ENCODE measurements at places on chromosomes 5 and 9.

- DNase-seq, result no peak
Measured at GRCh38 chr9:34572628-34573027, 16.9 kb downstream of the CNTFR start.

- DNase-seq, result no peak
Measured at GRCh38 chr5:81556809-81557208, 162.9 kb upstream of the ACOT12 start.

DNA sequence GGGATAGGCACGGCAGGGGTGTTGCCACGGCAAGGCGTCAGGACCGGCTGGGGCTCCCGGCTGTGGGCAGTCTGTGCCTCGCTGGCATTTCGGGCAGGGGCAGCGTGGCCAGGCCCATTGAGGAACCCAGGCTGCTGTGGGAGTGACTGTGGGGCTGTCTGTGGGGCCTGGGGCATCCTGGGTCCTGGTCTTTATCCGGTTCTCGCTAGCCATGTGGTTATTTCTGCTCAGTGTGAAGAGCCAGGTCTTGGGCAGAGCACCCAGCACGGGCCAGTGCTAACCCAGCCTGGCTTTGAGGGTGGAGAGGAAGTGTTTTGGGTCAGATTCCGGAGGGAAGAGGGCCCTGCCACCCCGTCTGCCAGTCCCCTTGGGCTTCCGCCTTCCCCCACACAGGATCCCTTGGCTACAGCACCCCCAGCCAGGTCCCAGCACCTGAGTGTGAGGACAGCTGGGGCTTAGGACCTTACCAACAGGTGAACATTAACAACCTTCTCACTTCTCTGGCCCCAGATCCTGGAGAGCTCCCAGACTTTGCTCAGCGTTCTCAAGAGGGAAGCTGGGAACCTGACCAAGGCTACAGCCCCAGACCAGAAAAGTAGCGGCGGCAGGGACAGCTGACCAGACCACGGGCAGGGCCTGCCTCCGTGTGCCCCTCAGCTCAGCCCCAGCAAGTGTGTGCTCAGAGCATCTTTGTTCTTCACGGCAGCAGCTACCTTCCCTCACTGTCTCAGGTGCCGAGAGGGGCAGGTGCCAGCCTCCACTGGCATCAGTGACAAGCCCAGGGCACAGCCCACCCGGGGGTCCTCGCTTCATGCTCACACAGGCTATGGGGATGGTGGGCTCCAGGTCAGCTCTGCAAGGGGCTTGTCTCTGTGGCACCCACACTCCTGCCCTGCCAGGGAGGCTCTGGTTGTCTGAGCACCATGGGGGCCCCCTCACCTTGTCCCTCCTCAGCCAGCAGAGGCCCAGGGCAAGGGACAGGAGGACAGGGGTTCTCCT lies 1.1 kb downstream of the SSNA1 start:
- DNase-seq, result no peak

DNA sequence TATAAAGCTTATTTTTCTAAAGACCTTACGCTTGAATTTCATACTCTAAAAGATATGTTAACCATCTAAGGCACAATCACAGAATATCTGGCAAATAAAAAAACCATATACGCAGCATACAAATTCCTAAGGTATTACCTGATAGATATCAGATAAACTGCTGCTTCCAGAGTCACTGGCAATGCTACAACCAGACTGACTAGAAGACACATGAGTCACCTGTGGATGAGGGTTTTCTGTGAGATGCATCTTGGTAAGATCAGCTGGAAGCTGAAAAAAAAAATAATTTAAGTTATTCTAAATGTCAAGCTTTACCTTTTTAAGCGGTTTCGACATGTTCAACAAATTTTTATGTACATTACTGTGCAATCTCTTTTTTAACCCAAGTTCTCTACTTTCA lies 113.8 kb downstream of the RAPGEF6 start:
- no peak for DNase-seq

DNA sequence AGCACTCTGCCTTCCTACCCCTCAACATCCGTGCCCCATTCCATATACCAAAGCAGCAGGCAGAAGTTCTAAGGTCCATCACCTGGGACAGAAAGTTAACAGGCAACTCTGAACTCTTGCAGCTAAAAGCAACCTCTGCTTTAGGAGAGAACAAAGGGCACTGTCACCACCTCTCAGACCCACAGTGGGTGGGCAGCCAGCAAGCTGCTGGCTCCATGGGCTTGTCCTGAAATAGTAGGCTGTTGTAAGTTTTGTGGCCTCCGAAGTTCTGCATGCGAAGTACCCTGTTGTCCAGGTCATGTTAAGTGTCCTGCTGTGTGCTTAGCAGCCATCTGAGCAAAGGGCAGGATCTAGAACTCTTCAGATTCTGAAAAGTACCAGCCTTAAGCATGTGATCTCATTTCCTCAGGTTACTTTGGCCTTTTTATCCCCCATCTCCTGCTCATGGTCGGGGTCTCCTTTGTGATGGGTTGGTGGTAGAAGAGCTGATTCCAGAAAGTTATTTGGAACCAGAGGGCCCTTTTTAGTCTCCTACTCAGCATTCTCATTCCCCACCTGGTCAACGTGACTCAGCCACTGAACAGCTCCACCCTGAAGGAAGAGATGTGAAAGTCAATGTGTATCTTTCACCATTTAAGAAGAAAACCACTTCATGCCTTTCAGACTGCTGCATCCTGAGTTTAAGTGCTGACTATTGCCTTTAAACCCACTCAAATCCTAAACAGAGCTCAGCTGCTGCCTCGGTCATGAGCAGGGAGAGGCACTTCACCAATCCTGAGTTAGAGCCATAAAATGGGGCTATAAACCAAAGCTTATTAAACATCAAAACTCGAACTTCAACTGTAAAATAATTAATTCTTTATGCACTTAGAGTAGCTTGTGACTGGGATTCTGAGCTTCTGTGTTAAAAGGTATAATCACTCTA lies 121.4 kb downstream of the DPYSL3 start:
- no peak for DNase-seq

DNA sequence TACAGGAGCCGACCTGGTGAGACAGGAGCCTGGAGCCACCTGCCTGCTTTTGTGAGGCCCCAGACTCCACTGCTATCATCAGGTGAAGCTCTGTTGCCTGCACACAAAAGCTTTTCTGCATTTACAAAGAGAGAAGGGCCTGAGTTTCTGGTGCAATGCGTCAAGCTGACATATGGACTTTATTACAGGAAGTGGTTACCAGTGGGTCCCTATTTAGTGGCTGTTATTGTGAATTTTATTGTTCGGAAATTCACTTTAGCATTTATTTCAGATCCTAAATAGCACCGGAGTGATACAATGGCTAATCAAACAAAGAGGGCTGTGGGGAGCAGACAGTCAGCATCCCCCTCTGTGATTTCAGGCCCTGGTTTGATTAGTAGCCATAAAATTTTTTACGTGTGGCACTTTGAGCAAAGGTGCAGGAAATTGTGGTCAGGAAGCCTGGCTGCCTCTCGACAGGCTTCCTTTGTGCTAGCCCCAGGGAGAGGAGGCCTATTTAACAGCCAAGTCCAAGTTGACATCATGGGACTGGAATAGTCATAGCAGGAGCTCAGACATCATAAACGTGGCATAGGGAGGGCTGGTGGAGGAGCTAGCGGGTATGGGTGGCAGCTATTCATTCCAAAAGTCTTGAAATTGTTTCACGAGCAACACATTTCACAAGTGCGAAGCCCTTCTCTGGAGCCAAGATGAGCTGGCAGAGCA lies 8.4 kb downstream of the TGFBI start:
- no peak for DNase-seq

DNA sequence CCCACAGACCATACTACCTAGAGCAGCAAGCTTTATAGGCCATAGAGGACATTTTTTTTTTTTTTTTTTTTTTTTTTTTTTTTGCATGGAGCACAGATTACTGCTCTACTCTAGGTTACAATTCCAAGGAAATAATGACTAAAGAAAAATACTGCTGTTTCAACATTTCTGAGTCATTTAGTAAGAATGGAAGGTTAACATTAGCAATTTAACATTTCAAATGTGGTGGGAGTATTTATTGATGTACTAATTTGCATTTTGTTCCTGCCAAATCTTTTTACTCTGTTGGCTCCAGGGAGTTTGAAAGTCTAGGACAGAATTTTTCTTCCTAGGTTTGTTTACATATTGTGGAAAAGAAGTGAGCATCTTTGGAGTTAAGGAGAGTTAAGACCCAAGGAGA lies 142.1 kb upstream of the CCDC152 start:
- no peak for DNase-seq

DNA sequence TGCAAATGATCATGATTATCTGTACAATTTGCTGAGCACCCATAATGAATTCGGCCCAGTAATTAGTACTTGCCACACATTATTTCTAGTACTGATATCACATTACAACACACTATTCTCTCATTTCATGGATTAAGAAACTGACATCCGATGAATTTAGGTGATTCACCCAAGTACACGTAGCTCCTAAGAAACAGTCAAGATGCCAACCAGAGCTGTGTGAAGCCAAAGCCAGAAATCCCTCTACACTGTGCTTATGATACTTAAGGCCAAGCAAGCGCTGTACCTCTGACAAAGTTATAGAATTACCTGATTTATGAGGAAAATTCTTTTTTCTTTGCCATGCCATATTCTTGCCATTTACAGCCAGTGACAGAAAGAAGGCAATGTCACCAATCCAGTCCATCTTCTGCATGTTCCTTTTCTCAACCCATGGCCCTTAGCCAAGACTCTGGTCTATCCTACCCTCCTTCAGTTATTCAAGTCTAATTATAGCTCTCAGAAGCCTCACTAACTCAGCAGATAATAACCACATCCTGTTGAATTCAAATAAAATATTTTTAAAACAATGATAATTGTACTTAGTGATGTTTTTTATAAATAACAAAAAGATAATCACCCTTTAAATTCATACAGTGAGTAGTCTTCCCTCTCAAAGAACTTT lies 74.3 kb upstream of the PTGER4 start:
- DNase-seq, result no peak

DNA sequence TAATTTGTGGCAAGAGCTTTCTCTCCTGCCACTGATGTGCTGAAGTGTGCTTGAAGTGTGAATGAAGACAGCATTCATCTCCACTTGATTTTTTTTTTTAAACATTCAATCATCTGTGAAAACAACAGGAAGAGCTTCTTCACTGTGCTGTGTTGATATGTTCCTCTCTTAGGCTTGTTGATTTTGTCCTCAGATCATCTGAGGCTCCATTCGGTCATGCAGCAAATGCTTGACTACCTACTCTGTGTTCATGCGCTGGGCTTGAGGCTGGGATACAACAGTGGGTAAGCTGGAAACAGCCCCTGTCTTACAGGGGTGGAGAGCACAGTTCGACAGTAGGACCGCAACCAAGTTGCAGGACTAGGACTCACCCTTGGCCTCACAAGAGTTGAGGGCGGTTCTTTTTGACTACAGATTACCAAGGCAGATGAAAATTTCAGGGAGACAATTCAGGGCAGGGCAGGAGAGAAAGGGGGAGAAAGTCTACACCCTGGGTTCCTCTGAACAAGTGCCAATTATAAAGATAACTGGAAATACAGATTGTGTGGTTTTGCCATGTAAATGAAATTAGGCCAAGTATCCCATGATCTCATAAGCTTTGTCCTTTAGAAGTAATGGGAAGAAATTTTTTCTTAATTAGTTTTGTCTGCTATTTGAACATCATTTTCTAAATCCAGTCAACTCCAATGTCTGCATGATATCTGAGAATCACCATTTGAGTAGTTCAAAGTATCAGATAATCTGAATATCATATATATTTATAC lies 31.0 kb upstream of the F2R start:
- DNase-seq, result no peak
